ENCODE measurements at places on chromosomes 6 and 20.

GRCh38 chr6:161727083-161727833, 453.4 kb upstream of the AGPAT4 start:
- DNase-seq = no peak

DNA sequence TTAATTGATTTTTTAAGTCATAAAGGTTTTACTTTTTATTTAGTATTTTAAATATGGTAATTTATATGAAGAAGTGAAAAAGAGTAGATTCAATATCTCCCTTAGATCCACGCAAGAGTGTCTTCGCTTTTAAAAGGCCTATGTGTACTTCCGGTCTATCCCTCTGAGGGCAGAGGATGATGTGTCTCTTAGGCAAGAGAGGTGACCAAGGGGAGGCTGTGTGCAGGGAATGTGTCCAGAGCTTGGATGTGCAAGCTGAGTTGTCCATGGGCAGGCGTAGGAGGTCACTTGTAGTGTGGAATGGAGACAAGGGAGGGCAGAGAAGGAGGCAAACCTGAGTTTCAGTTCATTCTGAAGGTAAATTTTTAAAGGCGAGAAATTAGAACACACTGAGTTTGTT, 113.9 kb downstream of the CRYBG1 start:
- no peak for DNase-seq

DNA sequence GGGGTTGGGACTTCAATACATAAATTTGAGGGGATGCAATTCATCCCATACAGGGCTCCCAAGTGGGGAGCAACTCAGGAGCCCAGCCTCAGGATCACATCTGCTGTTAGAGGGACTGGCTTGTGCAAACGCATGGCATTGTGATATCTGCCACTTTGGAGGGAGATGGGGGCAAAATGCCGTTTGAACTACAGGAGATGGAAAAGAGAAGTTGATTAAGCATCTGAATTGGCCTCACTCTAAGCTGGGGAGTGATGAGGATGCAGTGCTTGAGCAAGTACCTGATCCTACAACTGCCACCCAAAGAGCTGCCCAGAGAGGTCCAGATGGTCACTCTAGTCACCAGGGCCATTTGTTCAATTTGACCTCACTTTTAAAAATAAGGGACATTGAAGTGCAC, 2.0 kb downstream of the LY86 start:
- DNase-seq = no peak

DNA sequence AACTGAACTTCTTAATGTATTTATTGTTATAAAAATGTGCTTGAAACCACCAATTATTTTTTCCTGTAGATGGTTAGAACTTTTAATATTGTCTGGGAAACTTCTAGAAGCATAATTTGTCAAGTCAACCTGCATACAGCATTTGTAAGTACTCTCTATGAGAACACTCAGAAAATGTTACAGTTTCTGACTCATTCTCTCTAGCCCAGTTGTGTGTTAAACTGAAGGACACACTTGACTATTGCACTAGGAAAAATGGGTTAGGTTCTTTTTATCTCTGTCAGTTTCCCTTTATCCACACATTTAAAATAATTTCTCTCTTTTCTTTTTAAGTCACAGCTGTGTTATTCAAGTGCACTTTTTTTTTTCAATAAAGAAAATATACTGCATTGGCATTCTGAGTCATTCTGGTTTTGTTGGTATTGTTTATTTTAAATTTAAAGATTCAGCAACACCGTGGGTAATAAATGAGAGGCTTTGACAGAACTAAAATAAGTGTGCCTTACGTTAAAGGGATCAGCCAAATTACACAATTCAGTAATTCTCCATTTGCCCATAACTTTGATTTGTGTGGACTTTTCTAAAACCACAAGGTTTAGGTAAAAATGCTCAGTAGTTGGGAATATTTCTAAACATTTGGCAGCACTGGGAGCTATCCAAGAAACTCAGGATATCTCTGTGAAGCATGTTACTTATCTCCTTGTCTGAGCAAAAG, 50.7 kb downstream of the OPN5 start:
- no peak for DNase-seq

- DNase-seq = no peak
Measured at GRCh38 chr6:3875486-3875885, 26.3 kb downstream of the FAM50B start.

GRCh38 chr6:252775-253535, 39.3 kb upstream of the DUSP22 start:
- DNase-seq = no peak

DNA sequence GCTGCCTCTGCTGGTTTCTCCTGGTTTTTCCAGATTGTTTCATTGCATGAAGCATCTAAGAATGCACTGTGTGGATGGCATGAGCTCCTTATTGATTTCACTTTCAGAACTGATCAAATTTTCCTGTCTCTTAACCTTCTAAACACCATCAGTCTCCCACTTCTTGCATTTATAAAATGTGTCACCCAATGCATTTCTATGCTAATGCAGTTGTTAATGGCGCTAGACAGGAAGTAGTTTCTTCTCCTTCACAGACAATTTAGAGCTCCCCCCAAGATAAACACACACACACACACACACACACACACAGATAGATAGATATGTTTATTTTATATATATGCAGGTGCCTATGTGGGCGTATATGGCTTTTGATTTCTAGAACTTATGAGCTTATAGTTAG, 45.6 kb upstream of the FOXA2 start:
- DNase-seq = no peak

DNA sequence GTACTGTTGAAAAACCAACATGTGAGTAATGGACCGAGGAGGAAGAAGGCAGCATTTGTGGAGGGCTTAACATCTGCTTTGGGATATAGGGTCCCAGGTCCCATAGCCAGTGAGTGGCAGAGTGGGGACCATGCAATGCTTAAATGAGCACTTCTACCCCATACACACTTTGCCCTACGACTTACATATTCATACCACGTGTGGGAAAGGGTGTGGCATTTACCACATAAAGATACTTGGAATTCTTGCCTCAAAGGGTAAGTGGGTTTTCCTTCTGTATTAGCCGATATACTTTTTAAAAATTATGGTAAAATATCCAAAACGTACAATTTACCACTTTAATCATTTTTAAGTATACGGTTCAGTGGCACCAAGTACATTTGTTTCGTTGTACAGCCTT, 199.3 kb downstream of the BACH2 start:
- no peak for DNase-seq

- no peak for DNase-seq
Measured at GRCh38 chr20:43140726-43141125, 49.0 kb downstream of the PTPRT start.

DNA sequence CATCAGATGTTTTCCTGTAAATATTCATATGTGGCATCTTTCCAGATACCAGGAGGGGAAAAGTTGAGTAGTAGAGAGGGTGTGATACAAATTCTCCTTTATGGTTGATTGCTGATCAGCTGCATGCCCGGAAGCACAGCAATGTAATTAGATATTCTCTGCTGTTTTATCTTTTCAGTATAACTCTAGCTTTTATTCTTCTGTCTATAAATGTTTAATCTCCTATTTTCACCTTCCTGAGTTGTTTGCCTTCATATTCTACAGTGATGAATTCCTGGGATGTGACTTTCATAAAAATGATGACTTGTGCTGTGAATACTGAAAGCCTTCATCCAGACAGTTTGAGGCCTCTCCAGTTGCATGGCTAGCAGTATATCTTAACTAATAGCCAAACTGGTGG, 53.7 kb downstream of the SH3BGRL2 start:
- DNase-seq = no peak

DNA sequence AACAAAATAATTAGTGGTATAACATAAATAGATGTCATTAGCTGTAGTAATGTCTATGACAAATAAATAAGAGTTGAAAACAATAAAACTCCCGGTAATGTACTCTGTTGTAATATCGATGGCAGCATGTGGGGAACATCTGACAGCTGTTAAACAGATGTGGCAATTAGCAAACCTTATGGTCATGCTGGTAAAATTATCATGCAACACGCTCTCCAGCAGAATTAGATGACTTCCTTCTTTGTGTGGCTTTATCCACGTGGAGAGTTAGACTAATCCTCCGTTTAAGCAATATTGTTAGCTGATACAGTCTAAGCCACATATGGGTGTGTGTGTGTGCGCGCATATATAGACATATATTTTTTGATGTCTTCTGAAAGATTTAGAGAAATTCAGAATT, 77.7 kb upstream of the ZFP64 start:
- DNase-seq = no peak

Measured in activated CD8-positive, alpha-beta T cell treated with anti-CD3 and anti-CD28 coated beads, Interleukin-2, amount 10 ng/mL, durations not matched to agents 7 days and 5 days (primary cell).